Hematopoietic multipotent progenitor cell treated with erythropoietin and hydrocortisone succinate and interleukin-3 and kit ligand, for 6 days (in vitro differentiated cells): ENCODE measurements at places on chromosomes 13 and 19.

GRCh38 chr19:2625434-2625833 is 77.1 kb downstream of the GNG7 start:
- peak; percentile 46 for DNase-seq

DNA sequence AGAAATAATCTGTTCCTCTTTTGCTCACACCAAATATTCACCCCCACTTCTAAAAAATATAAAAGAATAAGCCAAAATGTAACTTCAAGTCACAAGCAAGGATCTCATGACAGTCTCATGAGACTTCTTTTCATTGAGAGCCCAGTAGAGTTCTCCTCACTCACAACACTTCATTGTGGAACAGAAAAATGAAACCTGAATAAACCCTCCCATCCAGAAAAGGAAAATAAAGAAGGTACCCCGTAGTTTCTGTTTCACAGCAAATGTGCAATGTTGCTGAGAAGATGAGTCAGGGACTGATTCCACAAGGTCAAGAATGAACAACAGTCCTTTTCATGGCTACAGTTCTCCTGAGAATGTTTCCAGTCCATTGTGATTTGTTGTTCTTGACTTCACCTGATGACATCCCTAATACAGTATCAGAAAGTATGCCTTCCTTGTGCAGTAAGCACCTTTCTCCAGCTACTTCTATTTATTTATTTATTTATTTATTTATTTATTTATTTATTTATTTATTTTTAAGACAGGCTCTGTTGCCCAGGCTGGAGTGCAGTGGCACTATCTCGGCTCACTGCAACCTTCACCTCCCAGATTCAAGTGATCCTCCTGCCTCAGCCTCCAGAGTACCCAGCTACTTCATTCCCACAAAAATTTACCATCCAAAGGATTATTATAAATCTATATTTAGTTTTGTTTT is 6.4 kb upstream of the ZNF841 start:
- no peak for DNase-seq

- peak; percentile 14 for DNase-seq
These were observed 67.7 kb upstream of the RAP2A start for GRCh38 chr13:97366172-97366688.

GRCh38 chr19:17149393-17150135 is 65.6 kb upstream of the USE1 start:
- DNase-seq = no peak

- DNase-seq = no peak
These were observed 121.8 kb downstream of the RGCC start for GRCh38 chr13:41579168-41579567.

GRCh38 chr19:47561440-47562057 is 11.4 kb downstream of the ZNF541 start:
- no peak for DNase-seq
